ENCODE measurements at places on chromosomes 6 and 20.

GRCh38 chr6:143064951-143065683 lies 4.4 kb downstream of the AIG1 start:
- DNase-seq: no peak

DNA sequence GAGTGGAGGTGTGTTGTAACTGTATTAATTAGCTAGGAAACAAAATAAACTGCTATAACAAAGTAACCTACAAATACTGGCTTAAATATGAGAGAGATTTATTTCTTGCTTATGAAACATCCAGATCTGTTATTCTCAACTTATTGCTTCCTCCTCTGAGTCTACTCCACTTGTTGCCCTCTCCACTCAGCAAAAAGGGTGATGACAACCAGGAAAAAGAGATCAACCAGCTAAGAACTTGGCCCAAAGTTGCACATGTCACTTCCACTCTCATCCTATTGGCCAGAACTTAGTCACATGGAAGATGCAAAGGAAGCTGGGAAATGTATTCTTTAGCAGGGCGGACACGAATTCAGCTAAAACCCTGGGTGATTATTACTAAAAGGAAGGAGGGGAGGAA lies 5.2 kb upstream of the TP53RK start:
- no peak for DNase-seq

- DNase-seq: no peak
Observed at GRCh38 chr20:62732842-62733525, 24.3 kb downstream of the NTSR1 start.

- no peak for DNase-seq
Observed at GRCh38 chr6:167714152-167714551, 112.6 kb upstream of the AFDN start.

- DNase-seq: no peak
Observed at GRCh38 chr6:34723203-34723602, 26.6 kb upstream of the ILRUN start.

Data from SHP77 treated with DMSO at 0.1 percent for 48 hours (cell line).